ENCODE measurements at places on chromosomes 5 and 9.

GRCh38 chr9:4237748-4238511, 61.9 kb downstream of the GLIS3 start:
- DNase-seq: no peak

DNA sequence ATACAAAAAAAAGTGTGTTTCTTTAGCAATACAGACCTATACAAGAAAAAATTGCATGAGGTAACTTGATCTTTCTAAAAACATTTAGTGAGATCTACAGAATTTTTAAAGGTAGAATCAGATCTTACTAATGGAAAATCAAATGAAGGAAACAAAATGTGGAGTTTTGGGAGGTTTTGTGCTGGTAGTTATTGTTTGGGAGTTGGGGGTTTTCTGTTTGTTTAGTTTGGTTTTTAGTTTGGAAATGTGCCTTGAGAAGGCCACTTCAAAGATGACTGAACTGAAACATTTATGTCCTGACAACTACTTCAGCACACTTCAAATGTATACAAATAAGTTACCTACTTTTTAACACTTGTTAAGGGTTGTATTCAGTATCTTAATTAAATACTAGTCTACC, 280.1 kb downstream of the NR2F1-AS1 start:
- no peak for DNase-seq

DNA sequence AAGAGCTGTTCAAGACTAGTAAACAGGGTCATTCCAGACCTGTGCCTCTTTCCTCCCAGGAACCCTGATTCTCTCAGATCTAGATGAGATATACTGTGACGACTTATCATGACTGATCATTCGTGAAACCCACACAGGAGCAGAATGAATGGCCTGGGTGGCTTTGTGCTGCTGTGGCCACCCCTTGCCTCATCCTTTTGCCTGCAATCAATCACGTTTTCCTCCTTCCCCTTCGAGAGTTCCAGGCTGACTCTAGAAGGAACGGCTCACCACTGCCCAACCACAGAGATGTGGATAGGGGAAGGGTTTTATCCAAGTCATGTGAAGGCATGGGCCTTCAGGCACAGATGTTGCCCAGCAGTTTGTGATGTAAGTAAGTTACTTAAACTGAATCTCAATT, 5.8 kb downstream of the ANXA6 start:
- DNase-seq: peak; percentile 30

GRCh38 chr5:43315682-43316081, 2.5 kb upstream of the HMGCS1 start:
- DNase-seq: peak; percentile 14

GRCh38 chr9:38671372-38671731, 48.6 kb downstream of the FAM240B start:
- no peak for DNase-seq

GRCh38 chr5:90135779-90136378, 273.7 kb downstream of the CETN3 start:
- no peak for DNase-seq

- no peak for DNase-seq
Observed at GRCh38 chr5:16995372-16995771, 59.3 kb upstream of the MYO10 start.

DNA sequence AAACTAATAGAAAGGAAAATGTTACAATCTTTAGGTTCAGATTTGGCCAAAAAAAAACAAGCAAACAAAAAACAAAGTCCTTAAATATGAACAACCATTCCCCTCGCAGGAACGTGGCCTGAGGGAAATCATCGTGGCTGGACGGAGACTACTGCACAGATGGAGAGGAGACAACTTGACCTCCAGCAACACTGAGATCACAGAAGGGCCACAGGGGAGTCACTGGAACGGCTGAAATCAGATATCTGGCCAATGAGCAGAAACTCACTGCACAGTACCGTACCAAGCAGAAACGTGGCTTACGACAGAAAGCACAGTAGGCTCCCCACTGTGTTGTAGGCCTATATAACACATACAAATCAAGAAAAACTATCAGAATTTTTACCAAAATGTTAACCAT, 27.7 kb downstream of the CAMSAP1 start:
- DNase-seq: no peak

- no peak for DNase-seq
Observed at GRCh38 chr9:137429546-137429890, 6.3 kb downstream of the NOXA1 start.

DNA sequence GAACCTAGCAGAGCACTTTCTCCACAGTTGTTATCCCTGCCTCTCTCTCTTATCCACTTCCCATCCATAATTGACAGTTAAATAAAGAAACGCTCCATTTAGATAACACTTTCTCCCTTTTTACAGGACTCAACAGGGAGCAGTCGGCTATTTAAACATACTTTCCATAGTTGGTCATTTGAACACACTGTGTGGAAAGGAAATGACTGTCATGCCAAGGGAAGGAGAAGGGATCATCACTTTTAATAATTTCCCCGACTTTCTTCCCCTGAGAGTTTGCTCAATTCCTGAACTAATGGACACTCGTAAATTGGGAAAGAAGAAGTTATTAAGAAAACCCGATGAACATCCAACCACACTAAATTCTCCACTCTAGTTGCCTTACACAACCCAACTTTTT, 400.8 kb upstream of the PTGER4 start:
- no peak for DNase-seq

GRCh38 chr5:141973871-141974595, 5.1 kb downstream of the RNF14 start:
- DNase-seq: no peak

DNA sequence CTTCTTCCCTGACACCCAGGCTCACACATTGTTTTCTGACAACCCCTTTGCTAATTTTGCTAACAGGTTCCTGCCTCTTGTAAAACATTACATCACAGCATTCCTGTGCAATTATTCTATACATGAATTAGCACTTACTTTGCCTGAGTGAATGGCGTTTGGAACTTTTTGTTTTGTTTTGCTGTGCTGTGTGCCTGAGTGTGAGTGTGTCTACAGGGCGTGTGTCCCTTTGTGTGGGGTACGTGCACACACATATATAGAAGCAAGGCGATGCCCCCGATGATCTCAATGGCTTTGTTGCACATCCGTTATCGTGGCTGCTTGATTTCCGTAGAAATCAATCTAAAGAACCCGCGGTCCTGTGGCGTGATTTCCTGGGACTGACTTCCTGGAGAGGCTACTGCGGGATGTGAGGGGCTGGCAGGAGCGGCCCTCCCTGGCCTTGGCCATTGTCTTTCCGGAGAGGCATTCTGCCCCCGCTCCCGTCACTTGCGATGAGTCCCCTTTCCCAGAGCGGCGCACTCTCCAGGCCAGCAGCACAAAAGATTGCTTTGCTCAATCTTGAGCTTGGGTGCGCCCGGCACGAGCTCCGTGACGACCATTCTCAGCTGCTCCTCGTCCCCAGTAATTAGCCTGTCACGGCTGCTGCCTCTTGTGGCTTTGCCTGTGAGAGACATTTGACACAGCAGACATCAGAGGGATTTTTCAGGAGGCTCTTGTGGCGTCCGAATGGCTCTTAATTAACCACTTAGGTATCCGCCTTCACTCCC, 398.1 kb upstream of the IRX1 start:
- DNase-seq: no peak

- no peak for DNase-seq
Observed at GRCh38 chr9:94864862-94865509, 138.5 kb downstream of the AOPEP start.

DNA sequence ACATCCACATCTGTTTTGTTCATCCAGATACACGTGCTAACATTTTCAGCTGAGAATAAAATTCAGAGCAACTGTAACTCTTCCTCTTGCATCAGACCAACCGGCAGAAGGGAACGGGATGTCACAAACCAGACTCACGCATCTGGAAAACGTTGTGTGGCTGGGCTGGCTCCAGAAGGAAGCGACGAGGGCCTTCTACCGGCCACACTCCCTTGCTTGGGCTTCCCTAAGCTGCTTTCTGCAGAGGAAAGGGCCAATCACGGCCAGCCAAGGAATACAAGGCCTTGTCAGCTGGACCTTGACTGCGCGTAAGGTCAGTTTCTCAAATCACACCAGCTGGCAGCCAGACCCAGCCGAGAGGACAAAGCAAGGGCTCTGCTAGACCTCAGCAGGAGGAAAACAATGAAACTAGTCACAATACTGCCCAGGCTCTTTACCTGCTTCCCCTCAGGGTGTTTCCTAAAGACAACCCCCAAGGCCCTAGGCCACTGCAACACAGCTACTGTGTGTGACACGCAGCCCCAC, 106.1 kb downstream of the THBS4 start:
- no peak for DNase-seq

DNA sequence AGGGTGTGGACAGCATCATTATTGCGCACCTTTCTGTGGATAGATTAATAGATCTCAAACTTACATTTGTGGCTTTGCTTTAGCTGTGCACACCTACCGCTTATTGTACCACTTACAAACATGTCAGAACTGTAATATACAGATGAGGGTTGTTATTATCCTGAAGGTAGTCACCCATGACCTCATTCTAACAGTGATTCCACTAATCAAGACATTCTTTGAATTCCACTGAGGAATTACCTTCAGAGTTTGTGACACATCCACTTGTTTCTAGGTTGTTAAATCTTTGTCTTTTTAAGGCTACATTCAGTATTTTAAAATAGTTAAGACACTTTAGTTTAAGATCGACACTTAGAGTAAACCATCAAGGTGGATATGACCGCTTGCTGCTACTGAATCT, 7.8 kb downstream of the KCNV2 start:
- no peak for DNase-seq

- DNase-seq: no peak
Observed at GRCh38 chr9:93911801-93912554, 43.2 kb downstream of the BARX1 start.

GRCh38 chr5:136191304-136192014, 1.5 kb downstream of the SMIM32 start:
- no peak for DNase-seq

DNA sequence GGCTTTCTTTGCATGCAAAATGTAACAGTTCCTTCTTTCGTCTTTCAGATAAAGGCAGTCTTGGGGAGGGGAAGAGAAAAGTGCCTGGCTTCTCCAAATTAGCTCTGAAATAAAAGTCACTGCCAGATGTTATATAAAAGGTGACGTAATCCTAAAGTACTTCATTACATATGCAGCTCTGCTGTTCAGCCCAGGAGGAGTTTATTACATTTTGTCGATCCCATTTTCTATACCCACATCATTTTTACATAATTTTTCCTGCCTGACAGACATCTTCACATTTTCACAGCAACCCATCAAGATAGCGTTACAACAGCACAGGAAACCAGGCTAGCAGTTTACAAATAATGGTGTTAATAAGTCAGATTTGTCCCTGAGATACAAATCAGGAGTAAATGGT, 86.7 kb upstream of the SLC30A5 start:
- no peak for DNase-seq

- DNase-seq: no peak
Observed at GRCh38 chr5:34895641-34896419, 19.5 kb downstream of the RAD1 start.

DNA sequence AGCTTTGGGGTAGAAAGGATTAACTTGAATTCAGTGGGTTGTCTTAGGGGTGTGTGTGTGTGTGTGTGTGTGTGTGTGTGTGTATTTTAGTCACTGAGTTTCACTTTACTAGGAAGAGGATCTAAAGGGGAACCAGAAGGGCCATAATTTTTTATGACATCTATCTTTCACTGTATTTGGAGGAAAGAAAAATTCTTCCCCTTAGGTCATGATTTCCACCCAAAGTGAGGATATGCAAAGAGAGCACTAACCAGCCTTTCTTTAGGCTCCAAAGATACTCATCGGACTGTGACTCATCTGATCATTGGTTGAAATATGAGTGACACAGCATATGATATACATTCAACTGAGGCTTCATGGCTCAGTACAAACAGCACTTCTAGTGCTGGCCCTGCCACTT, 75.2 kb upstream of the RASGRF2 start:
- no peak for DNase-seq

GRCh38 chr5:81642210-81642609, 108.7 kb downstream of the SSBP2 start:
- DNase-seq: no peak

DNA sequence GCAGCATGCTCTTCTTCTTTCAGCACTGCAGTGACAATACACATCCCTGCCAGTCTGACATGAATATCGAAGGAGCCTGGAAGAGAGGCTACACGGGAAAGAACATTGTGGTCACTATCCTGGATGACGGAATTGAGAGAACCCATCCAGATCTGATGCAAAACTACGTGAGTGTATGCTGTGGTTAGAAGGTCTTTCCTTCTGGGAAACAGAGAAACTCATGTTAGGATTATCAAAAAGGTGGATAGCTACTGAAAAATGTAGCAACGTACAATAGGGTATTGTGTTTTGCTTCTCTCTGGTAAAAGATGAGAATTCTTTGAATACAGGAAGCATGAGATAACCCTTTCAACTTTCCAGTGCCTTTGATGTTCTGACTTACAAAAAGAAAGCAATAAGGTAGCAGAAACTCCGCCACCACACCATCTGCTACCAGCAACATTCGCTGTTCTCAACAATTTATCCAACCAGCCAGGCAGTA, 133.3 kb downstream of the PCSK5 start:
- DNase-seq: no peak

DNA sequence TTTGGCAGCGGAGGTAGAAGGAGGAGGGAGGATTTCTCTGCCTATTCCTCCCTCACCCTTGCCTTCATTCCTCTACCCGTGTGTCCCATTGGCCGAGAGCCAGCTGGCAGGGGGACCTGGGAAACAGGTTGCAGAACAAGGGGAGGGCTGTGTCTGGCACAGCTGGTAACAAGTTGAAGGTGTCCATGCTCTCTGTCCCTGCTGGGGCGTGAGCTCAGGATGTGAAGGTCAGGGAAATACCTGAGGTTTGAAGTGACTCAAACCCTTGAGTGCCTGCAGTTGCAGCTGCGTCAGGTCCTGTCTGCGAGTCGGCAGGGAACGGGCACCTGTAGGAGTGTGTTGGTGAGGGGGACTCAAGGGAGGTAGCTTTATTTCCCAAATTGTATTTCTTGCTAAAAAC, 16.2 kb downstream of the MIGA2 start:
- DNase-seq: no peak

DNA sequence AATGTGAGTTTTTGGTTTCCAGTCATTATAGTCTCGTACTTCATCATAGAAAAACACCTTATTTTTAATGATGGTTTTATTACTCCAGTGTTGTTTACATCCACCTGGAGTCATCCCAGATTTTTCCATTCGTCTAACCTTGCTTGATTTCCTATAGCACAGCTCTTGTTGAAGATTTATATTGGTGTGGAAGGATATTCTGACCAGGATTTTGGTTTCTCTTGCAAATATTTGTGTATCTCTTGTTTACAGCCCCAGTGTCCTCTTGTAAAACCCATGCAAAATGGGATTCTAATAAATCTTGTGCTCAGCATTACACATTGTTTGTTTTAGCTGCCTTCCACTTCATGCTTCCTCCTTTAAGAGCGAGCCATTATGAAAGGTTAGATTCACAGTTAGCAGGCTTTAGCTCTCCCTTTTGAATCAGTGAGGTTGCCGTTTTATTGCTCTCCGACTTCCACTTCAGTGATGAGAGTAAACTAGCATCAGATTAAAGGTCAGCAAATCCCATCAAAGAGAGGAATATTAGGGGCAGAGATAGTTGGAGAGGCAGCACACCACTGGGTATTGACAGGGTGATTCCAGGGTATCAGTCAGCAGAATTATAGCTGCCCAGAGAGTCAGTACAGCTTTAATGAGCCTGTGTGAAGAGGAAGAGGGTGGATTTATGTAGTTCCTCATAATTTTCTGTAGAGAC, 157.1 kb downstream of the PBX3 start:
- no peak for DNase-seq
